ENCODE measurements at places on chromosomes 6 and 20.

- DNase-seq, result no peak
Observed at GRCh38 chr6:75183099-75183541, 22.7 kb downstream of the COL12A1 start.

- DNase-seq, result peak; percentile 48
Observed at GRCh38 chr6:142886431-142887170, 58.4 kb downstream of the HIVEP2 start.

- DNase-seq, result no peak
Observed at GRCh38 chr20:7775072-7775471, 165.2 kb downstream of the HAO1 start.

GRCh38 chr6:20719980-20720379 lies 185.7 kb downstream of the CDKAL1 start:
- peak; percentile 40 for DNase-seq

DNA sequence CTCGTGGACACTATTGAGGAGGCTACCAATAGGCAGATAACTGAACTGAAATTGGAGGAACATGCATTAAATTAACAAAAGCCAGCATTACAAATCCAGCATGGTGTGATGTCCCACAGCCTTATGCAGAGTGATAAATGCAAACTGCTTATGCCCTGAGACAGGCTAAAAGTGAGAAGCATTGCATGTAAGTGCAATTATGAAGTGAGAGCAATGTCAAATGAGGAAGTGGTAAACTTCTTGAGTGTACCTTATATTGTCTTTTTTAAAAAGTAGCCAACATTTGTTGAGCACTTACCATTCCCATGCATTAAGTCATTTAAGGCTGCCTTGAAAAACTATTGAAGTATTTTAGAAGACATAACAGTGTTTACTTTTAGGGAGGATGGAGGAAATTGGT lies 212.2 kb downstream of the TBC1D7 start:
- peak; percentile 11 for DNase-seq

GRCh38 chr6:132401618-132402285 lies 477 bp upstream of the MOXD1 start:
- no peak for DNase-seq

GRCh38 chr20:49941456-49941855 lies 5.3 kb downstream of the RNF114 start:
- DNase-seq, result no peak

- no peak for DNase-seq
Observed at GRCh38 chr20:57849521-57850215, 139.9 kb upstream of the PMEPA1 start.

- DNase-seq, result no peak
Observed at GRCh38 chr20:32227306-32227705, 19.6 kb downstream of the POFUT1 start.

GRCh38 chr6:4259391-4259790 lies 124.0 kb upstream of the ECI2 start:
- DNase-seq, result no peak

- peak; percentile 15 for DNase-seq
Observed at GRCh38 chr6:4441981-4442434, 306.6 kb upstream of the ECI2 start.

DNA sequence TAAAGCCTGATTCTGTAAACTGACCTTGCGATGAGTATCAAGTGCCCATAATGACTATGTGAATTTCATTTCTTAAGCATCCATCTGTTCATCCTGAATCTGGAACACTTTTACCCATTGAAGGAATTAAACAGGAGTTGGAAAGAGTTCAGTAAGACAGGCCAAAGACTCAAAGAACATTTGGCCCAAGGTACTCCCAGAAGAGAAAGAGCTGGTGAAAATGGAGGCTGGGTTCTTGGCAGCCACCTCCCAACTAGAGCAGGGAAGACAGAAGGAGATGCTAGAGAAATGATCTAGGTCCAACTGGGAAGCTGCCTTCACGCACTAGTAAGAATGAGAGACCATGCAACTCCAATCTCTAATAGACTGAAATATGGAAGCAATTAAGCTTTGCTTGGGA lies 290.8 kb upstream of the RNF24 start:
- no peak for DNase-seq

DNA sequence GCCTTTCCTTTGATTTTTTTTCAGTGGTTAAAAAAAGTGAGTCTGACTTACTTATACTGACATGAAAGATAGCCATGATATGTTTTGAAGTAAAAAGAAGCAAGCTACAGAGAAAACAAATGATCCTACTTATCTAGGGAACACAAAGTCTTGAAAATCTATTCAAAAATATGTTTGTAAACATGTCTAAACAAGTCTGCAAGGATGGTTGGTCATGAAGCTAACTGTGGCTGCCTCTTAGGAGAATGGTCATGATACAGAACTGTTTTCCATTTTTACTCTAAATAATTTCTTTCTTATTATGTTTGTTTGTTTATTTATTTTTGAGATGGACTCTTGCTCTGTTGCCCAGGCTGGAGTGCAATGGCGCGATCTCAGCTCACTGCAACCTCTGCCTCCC lies 21.5 kb downstream of the FERMT1 start:
- DNase-seq, result no peak

DNA sequence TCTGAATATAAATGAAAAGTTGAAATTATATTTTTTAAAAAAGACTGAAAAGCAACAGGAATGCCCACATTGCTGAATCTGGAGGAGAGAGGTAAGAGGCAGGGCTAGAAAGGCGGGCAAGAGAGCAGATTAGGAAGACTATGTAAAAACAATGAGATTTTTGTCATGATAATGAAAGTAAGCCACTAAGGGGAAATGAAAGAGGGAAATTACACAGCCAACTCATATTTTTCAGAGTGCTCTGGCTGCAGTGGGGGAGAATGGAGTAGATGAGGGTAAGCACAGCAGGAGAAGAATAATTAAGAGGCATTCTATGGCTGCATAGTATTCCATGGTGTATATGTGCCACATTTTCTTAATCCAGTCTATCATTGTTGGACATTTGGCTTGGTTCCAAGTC lies 281.9 kb downstream of the PKHD1 start:
- DNase-seq, result no peak

GRCh38 chr6:137024237-137024990 lies 20.4 kb downstream of the IL20RA start:
- DNase-seq, result no peak

GRCh38 chr6:154824076-154824475 lies 90.9 kb downstream of the SCAF8 start:
- no peak for DNase-seq

- DNase-seq, result no peak
Observed at GRCh38 chr6:122886481-122886880, 97.4 kb downstream of the SMPDL3A start.

DNA sequence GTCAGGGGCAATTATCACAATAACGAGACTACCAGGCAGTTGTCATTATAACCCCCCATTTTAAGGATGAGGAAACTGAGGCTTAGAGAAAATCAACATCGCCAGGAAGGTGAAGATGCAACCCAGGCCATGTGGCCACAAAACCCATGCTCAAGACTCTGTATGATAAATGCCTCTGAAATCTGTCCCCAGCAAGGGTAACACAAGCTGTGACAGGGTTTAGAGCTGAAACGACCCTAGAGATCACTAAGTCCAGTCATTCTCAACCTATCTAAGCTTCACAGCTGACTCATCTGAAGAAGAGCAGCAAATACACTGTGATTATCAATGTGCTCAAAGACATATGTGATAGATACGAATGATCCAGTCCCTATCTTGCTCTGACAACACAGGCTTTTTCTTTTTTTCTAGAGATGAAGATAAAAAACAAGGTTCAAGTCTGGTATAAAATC lies 47.0 kb downstream of the ARHGAP18 start:
- DNase-seq, result no peak
